ENCODE measurements at places on chromosomes 3 and 15.

GRCh38 chr3:58994746-58995330, 55.0 kb downstream of the CFAP20DC start:
- DNase-seq = peak; percentile 77

DNA sequence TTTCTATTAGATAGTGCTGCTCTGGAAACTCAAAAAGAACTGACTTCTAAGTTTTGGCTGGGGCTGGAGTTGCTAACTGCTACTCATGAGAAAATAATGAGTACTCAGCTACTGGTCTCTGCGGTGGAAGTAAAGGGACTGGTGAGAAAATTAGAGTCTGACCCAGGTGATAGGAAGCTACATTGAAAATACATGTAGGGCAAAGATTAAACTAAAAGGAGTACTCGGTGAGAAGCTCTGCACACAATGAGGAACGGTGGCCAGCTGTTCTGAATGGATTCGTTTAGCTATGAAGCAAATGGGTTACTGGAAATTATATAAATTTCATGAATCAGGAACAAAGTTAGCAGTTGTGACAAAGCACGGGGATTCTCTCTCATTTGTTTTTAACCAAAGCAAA, 512.9 kb upstream of the SGO1 start:
- no peak for DNase-seq

- no peak for DNase-seq
Observed at GRCh38 chr3:134644731-134645514, 5.9 kb downstream of the KY start.

DNA sequence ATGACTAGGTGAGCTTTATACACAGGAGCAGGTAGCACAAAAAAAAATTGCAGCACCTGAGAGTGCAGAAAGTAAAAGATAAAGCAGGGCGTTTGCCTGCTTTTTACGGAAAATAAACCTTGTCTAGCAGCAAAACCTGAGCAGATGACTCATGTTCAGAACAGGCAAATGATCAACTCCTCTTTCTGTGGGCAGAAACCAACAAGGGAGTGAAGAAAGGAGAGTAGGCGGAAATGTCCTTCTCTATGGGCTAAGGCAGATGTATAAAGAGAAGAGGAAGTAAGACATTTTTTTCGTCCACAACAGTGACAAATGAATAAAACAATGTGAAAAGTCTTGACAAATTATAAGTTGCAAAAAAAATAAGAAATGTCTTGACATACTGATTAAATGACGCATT, 24.5 kb upstream of the GMNC start:
- DNase-seq = peak; percentile 63

DNA sequence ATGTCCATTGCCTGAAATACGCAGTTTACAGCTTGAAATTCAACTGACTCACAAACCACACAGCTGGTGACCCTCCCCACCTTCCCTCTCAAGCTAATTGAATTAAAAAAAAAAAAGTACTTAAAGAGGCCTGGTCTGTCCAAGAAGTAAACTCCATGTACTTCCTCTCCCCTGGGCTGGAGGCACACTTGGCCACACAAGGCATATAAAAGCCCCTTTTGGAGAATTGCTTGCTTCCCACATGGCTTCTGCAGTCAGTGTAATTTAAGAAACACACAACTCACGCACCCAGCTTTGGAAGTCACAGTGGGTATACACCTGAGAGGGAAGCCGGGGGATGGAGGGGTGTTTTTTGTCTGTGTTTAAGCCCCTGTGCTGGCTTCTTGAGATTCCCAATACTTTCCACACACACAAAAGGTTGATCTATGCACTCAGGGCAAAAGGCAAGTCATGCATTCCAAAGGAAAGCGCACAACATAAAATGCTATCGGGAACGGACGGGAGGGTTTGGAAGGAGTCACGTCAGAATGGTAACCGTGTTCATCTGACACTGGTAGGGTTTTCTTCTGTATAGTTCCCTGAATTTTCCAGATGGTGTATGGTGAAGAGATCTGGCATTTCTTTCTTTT, 106.6 kb upstream of the ALDH1A3 start:
- no peak for DNase-seq

- no peak for DNase-seq
Observed at GRCh38 chr3:16305111-16305541, 40.1 kb downstream of the OXNAD1 start.

All from OCI-M1 (cell line).